Activated CD4-positive, alpha-beta T cell treated with anti-CD3 and anti-CD28 coated beads, Interleukin-2, amount 10 ng/mL, durations not matched to agents 24 days and 14 days (primary cell): ENCODE measurements at places on chromosomes 2 and 18. TPM values are rescaled to one million over a fixed set of nuclear protein-coding genes. Genes with fewer than 3 reads are reported as not detected.

CARF gene
- total RNA-seq: 3.9 and 4.3 TPM in 2 replicates

SIX3 gene
- not detected in 2 replicates for total RNA-seq

OSBPL6 gene
- 1.1 and 1.5 TPM in 2 replicates for total RNA-seq

STAM2 gene
- total RNA-seq: 16.9 and 22.2 TPM in 2 replicates

CCL20 gene
- 3.2 and 4.4 TPM in 2 replicates for total RNA-seq

CCDC178 gene
- total RNA-seq: not detected in 2 replicates

GYPC gene
- 120 and 122 TPM in 2 replicates for total RNA-seq

ANKRD30BL gene
- total RNA-seq: not detected in 2 replicates

CYS1 gene
- 0.24 and 0.63 TPM in 2 replicates for total RNA-seq

GRP gene
- total RNA-seq: not detected in 2 replicates

PAX8 gene
- 0.45 and 0.77 TPM in 2 replicates for total RNA-seq

ACMSD gene
- total RNA-seq: not detected in 2 replicates

TNFAIP6 gene
- total RNA-seq: not detected in 2 replicates

TUBA3E gene
- total RNA-seq: not detected in 2 replicates

KIF5C gene
- 16.9 and 20.0 TPM in 2 replicates for total RNA-seq

SPDYA gene
- total RNA-seq: 1.9 TPM in 2 replicates

KLHL29 gene
- 3.7 and 3.8 TPM in 2 replicates for total RNA-seq

HTR2B gene
- total RNA-seq: 0.09 TPM in 1 of 2 replicates, not detected in the other

GATA6 gene
- total RNA-seq: not detected in 2 replicates

CHST9 gene
- not detected in 2 replicates for total RNA-seq

C2orf81 gene
- 1.7 and 2.0 TPM in 2 replicates for total RNA-seq
